ENCODE measurements at places on chromosomes 16 and 17.
A peak's percentile ranks its signal among the peaks of the same experiment; 100 is the strongest.

GRCh38 chr17:10664571-10664970, 7.5 kb upstream of the MYH3 start:
- DNase-seq: no peak

DNA sequence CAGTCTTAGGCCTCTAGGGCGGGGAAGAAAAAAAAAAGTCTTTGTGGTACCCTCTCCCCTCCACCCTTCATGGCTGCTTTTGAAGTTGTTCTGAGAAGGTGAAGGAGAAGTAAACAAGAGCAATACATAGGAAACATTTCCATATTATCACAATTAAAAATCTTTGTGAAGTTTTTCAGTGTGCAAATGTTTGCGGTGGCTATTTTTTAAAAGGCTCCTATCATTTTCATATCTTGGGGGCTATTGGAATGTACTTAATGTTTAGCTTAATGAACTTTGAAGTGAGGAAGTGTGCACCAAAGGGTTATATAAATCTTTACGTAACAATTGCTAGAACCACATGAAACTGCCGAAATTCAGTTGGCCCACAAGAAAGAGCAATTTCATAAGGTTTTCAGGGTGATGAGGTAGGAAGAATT, 7.6 kb downstream of the NOL11 start:
- no peak for DNase-seq

- DNase-seq: no peak
Observed at GRCh38 chr16:57306676-57307341, 22.3 kb upstream of the PLLP start.

GRCh38 chr17:13104576-13104975, 86.7 kb upstream of the ELAC2 start:
- no peak for DNase-seq

GRCh38 chr17:67180275-67180674, 64.7 kb downstream of the HELZ start:
- no peak for DNase-seq

GRCh38 chr16:85316321-85316919, 204.1 kb upstream of the CIBAR2 start:
- DNase-seq: peak; percentile 30

DNA sequence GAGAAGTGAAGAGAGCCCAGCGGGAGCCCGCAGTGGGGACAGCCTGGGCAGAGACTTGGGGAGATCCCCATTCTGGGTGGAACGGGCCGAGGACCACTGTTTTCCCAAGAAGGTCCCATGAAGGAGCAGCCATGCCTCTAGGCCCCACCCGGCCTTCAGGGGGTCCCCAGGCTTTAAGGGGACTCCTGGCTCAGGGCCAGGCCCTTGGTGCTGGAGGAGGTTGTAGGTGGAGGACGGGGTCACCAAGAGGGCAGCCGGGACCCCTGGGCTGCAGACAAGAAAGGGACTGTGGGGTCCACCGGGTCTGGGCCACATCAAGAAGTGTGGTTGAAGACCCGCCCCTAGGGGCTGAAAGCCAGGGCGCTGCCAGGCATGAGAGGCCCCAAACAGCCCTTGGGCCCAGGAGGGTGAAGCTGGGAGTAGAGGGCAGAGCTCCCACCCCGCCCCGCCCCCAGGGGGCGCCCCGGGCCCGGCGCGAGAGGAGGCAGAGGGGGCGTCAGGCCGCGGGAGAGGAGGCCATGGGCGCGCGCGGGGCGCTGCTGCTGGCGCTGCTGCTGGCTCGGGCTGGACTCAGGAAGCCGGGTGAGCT, at the start of gene PRSS21:
PRSS21 (plus strand) TSS at position 487 of the 589 bp plus-strand sequence; CDS start at position 519, 32 bp downstream.
- DNase-seq: no peak

GRCh38 chr16:81569361-81570034, 124.9 kb downstream of the CMIP start:
- DNase-seq: no peak

DNA sequence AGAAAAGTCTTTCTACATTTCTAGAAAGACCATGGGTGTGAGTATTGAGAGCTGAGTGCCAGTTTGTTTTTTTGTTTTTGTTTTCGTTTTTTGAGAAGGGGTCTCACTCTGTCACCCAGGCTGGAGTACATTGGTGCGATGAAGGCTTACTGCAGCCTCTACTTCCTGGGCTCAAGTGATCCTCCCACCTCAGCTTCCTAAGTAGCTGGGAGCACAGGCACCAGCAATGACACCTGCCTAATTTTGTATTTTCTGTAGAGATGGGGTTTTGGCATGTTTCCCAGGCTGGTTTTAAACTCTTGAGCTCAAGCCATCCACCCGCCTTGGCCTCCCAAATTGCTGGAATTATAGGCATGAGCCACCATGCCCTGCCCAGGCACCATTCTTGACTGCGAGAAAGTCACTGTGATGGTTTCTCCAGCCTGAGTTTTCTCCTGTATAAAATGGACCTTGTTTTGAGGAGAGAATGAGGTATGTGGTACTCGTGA, 673.8 kb downstream of the MAF start:
- peak; percentile 84 for DNase-seq

DNA sequence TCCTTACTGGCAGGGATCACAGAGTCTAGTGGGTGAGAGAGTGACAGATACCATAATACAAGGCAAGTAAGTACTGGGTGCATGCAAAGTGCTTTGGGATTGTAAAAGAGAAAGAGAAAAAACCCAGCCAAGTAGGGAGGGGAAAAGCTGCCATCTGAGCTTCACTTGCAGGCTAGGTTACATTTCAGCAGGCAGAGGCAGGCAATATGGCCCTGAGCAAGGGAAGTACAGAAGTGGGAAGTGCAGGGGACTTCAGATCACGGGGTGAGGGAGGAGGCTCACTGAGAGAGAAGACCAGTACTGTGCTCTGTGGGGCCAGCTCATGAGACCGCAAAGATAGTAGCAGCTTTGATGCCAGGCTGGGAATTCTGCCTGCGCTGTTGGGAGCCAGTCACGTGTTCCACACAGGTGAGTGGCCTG, 230.6 kb downstream of the MSI2 start:
- DNase-seq: no peak

- DNase-seq: no peak
Observed at GRCh38 chr17:56177361-56177760, 24.1 kb downstream of the ANKFN1 start.

DNA sequence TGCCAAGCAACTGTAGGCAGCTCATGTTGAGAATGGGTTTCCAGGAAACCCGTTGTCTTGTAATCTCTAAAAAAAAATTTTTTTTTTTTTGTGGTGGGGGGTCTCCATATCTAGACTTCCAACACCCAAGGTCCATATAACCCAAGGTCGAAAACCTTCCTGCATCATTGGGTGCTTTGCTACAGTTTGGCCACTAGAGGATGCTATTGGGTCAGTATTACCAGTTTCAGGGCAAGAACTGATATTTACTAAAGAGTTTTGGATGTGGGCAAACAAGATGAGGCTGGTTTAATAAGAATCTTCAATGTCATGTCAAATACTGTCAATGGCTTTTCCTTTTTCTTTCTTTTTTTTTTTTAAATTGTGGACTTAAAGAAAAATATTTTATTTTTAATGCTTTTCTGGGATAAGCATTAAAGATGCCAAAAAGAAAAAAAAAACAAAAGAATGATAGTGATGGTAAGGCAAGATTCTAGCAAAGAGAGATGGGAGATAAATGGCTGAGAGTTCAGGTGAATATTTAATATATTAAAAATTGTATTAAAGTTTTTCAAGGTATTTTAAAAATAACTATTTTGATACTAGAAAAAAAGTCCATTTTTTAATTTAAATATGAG, 62.2 kb downstream of the DHRS7C start:
- DNase-seq: peak; percentile 53

DNA sequence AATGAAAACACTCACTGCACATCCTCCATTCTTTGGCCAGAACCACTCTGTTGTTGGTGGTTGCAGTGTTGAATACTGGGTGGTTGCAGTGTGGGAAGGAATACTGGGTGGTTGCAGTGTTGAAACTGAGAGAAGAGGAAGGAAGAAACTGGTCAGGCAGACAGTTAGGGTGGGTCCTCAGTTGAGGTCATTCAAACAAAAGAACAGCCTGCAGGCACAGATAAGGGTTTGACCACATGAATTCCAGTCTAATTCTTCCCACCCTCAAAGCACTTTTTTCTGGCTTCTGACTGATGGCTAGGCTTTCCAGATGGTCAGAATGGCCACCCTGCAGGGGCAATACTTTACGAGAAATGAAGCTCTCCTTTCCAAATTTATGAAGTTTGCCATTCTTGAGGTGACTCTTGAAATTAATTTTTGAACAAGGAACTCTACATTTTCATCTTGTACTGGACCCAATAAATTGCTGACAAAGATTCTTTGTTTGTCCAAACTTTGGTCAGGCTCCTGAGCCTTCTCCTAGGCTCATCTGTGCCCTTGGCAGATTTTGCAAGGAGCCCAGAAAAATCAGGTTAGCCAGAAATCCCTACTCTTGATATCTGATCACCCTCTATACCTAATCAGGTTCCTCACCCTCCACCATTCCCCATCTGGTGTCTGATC, 596.6 kb upstream of the CDH5 start:
- no peak for DNase-seq

GRCh38 chr17:82973456-82974135, 105.8 kb upstream of the METRNL start:
- no peak for DNase-seq

GRCh38 chr16:89696670-89697128, 4.8 kb downstream of the SPATA2L start:
- DNase-seq: no peak

- DNase-seq: no peak
Observed at GRCh38 chr17:14089179-14089578, 19.9 kb downstream of the COX10 start.

- DNase-seq: no peak
Observed at GRCh38 chr17:60156746-60157145, 7.0 kb downstream of the CA4 start.

DNA sequence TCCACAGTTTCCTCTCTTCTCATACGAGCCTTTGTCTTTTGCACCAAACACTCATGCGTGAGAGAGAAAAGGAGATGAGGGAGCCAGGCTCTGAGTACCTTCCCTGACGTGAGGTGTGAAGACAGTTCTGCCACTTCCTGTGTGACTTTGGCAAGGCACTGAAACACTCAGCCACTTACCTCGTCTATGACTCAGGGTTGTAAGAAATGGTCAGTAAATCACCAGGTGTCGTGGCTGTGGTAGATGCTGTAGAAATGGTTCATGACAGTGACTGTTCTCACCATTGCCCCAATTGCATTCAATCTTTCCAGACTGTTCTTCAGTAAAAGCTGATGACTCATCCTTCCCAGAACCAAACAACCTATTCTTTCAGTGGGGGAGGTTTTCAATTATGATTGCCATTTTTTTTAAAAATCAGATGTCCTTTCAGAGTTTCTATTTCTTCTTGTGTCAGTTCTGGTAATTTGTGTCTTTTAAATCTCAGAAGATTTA, 49.2 kb upstream of the CBFA2T3 start:
- no peak for DNase-seq

DNA sequence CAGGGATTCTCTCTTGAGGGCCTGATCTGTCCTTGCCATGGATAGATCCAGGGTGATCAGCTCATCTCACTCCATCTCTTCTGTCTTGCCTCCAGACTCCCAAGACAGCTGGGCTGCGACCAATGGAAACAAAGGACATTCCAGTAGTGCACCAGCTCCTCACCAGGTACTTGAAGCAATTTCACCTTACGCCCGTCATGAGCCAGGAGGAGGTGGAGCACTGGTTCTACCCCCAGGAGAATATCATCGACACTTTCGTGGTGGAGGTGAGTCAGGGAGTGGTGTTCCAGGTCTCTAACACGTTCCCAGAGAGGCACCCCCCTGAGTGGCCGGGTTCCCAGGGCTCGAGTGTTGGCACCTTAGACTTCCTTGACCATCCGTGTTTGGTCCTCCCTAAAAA, 29.5 kb downstream of the PLCD3 start:
- no peak for DNase-seq

GRCh38 chr17:48011405-48012150, 26.0 kb downstream of the COPZ2 start:
- DNase-seq: peak; percentile 70

GRCh38 chr17:70956726-70957125, 787.4 kb downstream of the KCNJ2 start:
- DNase-seq: no peak

DNA sequence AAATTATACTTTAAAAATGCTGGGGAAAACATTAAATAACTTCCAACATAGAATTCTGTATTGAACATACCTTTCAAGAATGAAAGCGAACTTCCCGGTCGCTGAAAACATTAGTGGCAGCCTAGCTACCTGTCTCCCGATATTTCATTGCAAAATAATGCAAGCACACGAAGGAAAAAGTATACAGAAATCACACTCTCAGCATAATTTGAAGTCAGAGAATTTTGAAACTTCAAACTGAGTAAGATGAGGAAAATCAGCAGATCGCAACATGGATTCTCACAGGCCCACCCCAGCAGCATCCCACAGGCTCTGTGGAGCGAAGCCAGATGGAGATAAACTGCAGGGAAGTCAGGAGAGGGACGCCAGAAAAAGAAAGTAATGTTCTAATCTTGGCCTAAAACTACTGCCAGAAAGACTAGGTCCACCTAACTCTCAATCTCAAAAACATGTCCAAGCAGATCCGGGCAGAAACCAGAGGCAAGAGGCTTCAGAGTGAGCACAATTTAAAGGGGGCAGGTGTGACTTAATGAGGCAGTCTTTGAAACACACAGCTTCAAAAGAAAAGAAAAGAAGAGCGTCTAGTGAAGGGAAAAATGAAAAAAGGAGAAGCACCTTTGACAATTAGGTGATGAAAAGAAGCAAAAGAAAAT, 4.8 kb upstream of the GOSR1 start:
- peak; percentile 85 for DNase-seq

GRCh38 chr17:38636054-38636453, 30.3 kb upstream of the SRCIN1 start:
- no peak for DNase-seq

- no peak for DNase-seq
Observed at GRCh38 chr17:1159431-1160180, 20.2 kb downstream of the ABR start.

Data from NCI-H1105 treated with DMSO at 0.1 percent for 48 hours (cell line).